Activated CD4-positive, alpha-beta T cell treated with anti-CD3 and anti-CD28 coated beads for 4 hours (primary cell): ENCODE measurements at places on chromosomes 12 and 14.

GRCh38 chr12:102776041-102776440 is 141.0 kb downstream of the PAH start:
- DNase-seq: no peak

- DNase-seq: peak; percentile 32
These were observed 2.9 kb upstream of the RAB35 start for GRCh38 chr12:120119271-120119973.

- DNase-seq: no peak
These were observed 5.4 kb downstream of the SRSF5 start for GRCh38 chr14:69772082-69773017.

DNA sequence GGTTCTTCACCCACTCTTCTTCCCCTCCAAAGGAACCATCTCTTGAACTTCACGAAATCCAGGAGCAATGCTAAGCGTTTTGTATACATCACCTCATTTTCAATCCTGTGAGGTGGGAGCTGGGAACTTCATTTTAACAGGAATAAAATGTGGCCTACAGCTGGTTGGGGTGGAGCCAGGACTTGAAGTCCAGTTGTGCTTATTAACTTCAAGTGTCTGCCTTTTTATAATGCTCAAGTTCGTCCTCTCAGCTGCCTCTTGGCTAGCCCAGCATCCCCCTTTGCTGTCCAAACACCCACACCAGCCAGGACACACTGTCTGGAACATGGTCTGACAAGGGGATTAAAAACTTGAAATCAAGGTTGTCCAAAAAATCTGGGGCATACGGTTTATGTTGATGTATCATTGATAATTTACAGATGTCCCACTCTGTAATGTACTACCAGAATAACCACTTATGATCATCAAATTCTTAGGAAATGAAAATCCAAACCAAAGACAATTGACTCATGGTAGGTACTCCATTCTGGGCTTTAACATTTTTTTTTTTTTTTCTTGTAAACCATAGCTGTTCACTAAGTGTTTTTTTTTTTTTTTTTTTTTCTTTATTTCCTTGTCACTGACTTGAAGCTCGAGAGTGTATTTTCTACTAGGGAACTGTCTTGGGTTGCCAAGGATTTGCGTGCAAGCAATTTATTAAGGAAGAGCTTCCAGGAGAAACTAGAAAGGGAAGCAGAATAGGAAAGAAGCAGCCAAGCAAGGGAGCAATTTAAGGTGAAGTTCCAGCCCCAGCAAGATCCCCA is 252.3 kb downstream of the EFCAB11 start:
- peak; percentile 6 for DNase-seq

DNA sequence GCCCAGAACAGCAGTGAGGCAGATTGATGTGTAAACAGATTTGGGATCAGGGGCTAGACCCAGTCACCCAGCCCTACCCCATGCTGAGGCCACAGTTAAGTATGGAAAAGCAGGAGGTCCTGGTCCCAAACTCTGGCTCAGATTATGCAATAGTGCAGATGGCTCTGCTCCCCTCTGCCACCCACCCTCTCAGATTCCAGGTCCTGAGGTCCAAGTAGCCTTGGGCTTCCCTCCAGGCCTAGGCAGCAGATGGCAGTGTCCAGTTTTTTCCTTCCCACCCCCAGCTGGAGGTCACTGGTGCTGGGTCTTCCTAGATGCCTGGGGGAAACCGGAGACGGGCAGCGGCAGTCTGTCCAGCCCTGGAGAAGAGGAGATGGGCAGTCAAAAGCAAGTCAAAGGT is 2.8 kb upstream of the DHH start:
- no peak for DNase-seq

DNA sequence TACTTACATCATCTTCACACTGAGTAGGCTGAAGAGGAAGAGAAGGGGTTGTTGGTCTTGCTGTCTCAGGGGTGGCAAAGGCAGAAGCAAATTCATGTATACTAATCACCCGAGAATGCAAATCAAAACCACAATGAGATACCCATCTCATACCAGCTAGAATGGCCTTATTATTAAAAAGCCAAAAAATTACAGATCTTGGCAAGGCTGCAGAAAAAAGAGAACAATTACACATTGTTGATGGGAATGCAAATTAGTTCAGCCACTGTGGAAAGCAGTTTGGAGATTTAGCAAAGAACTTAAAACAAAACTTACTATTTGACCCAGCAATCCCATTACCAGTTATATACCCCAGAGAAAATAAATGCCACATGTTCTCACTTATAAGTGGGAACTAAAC is 154.9 kb downstream of the SEC23A start:
- no peak for DNase-seq

DNA sequence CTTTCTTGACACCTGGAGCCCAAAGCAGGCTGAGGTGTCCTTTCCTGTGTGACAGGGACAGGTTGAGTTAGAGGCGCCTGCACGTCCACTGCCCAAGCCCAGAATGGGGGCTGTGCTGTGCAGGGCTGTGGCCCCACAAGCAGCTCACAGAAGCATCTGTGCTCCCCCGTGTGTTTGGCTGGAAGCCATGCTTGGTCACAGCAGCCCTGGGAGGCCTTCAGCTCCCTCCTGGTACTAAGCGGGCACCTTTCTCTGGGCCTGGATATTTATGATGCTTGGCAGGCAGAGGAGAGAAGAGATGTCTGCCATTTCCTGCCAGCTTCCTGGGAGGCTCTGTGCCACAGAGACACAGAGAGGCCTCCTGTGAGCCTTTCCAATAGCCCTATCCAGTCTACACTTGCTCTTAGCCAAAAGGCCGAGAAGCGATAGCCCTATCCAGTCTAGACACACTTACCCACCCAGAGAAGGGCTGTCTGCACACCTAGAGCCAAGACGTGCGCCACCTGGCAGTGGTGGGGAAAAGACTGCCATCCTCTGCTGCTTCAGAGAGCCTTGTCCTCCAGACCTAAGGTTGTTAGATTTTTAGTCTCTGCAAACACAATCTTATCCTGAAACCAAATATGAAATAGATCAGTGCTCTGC is 117.4 kb downstream of the GCH1 start:
- no peak for DNase-seq

GRCh38 chr14:73616831-73617230 is 4.5 kb downstream of the ACOT6 start:
- no peak for DNase-seq

DNA sequence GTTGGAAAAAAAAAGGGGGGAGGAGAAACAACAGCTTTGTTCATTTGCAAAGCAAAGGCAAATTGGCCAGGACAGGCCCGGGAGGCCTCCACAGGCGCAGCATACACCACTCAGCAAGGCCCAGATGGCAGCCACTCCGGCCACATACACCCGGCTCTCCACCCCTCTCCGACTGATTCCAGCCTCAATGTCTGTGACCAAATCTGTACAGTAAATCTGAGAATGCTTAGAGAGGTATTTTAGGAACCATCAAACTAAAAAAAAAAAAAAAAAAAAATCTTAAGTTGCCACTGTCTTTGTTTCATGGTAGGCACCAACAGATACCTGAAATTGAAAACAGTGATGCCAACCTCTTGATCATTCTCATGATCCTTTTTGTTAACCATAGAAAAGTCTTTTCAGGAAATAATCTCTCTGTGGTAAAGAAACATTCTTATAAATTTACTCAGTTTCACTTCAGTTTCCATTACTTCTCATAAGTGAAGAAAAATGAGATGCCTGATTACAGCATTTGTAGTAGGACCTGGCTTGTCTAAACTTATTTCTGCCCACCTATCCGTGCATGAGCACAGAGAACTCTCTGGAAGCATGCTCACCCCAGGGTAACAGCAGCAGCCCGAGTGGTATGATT is 20.2 kb downstream of the VPS37B start:
- DNase-seq: no peak

DNA sequence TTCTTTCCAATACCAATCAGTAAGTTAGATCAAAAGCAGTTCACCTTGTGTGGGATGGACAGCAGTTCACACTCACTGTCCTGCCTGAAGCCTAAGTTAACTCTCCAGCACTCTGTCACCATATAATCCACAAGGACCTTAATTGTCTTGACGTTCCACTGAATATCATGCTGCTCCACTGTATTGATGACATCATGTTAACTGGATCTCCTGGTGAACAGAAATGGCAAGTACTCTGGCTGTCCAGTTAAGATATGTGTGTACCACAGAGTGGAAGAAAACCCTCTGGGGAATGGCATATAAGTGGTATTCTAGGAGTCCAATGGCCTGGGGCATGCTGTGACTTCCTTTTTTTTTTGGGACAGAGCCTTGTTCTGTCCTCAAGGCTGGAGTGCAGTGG is 16.2 kb downstream of the CDKL1 start:
- DNase-seq: no peak

DNA sequence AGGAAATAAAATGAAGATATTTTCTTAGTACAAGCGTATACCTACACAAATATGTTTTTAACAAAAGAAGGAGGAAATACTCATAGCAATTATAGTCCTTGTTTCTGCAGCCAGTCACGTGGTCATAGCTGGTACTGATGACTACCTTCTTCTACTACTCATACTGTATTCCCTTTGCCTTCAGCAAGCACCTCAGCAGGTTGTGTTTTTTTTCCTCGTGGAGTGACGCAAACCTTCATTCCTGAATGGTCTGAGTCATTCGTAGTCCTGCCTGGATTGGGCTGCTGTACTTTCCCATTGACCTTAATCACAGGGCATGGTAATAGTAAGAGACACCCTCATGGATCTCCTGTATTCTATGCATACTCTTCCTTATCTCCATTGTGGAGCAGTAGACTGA is 25.7 kb upstream of the SLC16A7 start:
- no peak for DNase-seq

DNA sequence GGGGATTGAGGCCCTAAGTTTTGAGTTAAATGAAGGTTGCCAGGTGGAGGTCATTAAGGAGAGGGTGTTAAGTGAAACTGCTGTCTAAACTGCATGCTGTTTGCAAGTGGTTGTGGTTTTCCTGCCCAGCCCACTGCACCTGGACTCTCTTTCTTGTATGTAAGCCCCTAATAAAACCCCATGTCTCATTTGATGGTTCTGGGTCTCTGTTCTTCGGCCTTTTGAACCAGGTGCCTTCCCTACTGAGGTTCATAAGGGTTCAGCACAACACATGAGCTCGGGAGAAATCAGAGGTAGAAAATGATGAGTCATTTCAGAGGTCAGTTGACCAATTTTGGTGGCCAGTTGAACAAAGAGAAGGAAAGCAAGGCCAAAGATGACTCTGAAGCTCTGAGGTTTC is 382.5 kb downstream of the RPS29 start:
- no peak for DNase-seq

DNA sequence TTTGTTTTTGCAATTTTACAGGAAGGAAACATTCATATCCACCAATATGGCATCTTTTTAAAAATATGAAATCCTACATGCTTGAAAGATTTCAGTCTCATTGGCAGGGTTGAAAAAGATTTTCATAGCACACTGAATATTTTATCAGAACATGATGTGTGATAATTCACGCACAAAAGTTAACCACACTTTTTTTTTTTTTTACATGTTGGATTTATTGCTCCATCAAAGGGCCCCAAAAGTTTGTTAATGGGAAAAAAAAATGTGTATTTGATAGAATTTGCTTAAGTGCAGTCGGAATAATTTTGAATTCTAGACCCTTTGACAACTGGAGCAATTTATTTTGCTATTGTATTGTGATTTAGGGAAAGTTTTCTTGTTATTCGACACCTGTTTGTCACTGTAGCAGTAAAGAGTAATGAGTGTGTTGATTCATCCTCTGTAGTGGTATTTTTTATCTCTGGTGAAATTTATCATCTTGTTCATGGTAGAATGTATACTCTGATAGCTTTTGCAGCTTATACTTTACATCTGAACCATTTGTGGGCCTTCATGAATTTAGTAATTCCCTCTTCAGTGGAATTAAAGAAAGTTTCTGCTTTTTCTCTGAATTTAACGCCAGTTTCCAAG is 1.1 kb downstream of the EML1 start:
- no peak for DNase-seq

DNA sequence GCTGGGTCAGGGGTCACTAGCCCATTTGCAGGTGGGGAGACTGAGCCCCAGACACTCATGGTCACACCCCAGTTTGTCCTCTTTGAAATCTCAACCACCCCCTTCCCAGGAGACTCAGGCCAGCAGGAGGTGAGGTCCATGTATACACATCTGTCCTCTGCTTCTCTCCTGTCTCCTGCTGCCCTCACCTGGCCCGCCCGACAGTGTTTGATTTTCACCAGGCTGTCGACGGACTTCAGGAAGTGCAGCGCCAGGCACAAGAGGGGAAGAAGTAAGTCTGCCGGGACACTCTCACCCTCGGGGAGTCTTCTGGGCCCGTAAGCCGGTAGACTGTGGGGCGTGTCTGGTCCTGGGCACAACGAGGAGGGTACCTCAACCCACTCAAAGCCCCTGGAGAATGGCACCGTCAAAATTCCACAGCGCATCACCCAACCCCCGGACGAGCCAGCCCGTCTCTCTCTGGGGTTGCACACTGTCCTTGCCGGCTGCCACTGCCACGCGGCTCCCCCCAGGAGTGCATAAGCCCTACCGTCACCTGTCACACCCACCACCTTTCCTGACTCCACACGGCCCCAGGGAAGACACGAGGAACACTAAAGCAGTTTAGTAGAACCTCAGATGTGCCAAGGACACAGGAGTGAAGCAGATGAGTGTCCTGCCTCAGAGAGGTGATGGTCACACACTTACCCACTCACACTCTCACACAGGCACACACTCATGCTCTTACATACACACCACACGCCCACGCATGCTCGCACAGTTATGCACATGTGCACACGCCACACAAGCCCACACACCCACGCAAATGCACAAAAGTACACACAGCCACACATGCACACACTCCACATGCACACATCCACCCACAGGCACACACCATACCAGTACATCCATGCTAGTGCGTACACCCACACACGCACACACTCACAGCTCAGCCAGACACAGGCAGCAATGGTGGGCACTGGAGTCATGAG is 13.1 kb upstream of the SIVA1 start:
- DNase-seq: no peak

- DNase-seq: no peak
These were observed 170.7 kb upstream of the MYL2 start for GRCh38 chr12:111091051-111091450.

DNA sequence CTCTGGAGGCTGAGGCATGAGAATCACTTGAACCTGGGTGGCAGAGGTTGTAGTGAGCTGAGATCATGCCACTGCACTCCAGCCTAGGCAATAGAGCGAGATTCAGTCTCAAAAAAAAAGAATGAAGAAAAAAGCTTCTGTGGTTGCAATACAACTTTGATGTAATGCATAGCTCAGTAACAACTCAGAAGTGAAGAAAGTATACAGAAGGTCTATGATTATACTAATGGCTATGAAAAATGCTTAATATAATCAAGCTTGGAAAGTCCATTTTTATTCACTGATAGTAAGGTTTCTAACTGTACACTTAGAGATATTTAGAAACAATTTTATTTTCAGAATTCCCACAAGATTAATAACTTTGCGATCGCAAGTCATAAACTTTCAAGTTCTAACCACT is 88.2 kb upstream of the FRMD6 start:
- no peak for DNase-seq

- no peak for DNase-seq
These were observed 5.5 kb upstream of the GALC start for GRCh38 chr14:87998482-87998881.

GRCh38 chr14:104685216-104685997 is 4.0 kb upstream of the INF2 start:
- DNase-seq: peak; percentile 52

- peak; percentile 10 for DNase-seq
These were observed 753 bp downstream of the CSRNP2 start for GRCh38 chr12:51082561-51083125.
